NCI-H526 (cell line): ENCODE measurements at places on chromosomes 4 and X.

DNA sequence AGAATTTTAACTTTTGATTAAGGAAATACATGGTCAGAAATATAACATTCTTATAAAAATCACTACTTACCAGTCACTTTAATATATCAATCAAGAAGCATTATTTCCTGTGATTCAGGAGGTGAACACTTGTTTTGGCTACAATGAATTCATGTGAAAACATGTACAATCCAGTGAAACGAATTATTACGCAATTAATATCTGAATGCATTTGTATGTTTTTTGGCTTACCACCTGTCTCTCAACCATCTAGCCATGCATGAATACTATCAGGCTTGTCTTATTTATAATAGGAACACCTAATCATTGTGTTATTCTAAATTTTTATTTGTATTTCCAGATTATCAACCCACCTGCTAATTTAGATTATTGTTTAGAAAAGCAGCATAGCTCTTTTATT lies 44.6 kb upstream of the VCX start:
- DNase-seq, result no peak

- no peak for DNase-seq
Measured at GRCh38 chrX:2854918-2855317, 26.2 kb downstream of the GYG2 start.

DNA sequence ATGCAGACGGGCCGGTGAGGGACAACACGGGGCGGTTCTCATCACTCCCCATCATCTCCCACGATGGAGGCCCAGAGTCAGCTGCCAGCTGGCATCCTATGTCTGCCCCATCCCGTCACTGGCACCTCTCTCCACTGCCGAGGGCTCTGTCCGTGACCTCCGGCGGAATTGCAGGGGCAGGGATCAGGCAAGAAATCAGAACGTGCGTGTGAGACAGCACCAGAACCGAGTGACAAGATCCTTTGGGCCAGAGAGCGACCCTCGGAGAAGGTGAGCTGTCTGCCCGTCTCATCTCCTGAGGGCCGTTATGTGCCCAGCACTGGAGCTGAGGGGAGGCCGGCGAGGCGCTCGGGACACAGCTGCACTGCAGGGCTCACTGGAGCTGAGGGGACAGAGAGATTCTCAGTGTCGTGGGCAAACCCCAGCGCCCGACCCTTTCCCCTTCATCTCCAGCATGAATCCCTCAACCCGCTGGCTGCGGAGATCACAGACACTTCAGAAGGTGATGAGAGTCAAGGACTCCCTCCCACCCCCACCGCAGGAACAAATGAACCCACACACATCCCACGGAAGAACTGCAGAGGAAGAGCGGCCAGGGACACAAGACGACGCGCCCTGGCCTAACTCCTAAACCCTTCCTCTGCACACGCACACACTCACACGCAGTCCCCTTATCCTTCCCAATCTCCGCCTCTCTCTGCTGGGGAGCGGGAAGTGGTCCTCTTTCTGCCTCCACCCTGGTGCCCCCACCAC lies 128.7 kb downstream of the AFAP1 start:
- no peak for DNase-seq

GRCh38 chr4:11423465-11423864 lies 5.2 kb downstream of the HS3ST1 start:
- no peak for DNase-seq

- DNase-seq, result no peak
Measured at GRCh38 chrX:11781734-11782370, 23.8 kb downstream of the MSL3 start.

- no peak for DNase-seq
Measured at GRCh38 chr4:101835121-101835904, 44.8 kb downstream of the BANK1 start.

DNA sequence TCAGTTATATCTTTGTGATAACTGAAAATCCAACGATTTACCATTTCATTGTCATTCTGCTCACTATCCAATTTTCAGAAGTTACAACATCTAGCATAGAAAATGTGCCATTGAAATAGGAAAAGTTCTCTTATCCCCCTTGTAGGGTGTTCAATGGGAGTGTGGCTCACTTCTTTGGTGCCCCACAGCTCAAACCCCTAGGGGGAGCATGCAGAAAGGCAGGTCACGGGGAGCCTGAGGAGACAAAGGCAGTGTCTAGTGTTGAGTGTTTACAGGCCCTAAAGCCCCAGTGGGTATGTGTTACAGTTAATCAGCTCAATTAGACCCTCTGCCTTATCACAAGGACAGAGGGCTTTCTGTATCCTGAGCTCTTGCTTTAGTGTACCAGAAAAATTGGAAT lies 243.4 kb upstream of the GRID2 start:
- DNase-seq, result no peak

DNA sequence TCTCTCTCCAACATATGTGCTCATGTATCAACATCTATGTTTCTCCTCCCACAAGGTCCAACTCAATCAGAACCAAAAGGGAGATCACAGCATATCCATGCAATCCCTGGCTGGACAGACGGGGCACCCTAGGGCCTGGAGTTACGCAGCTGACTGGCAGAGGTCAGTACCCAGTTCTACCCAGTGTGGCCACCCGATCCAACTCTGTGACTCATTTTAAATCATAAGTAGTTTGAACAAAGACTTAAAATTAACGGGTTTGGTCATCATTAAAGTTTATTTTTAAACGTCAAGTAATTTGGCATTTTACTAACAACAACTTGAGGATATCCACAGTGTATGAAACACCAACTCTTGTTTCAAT lies 59.5 kb downstream of the APBB2 start:
- no peak for DNase-seq

GRCh38 chrX:132292793-132293192 lies 73.5 kb upstream of the RAP2C start:
- no peak for DNase-seq

- DNase-seq, result no peak
Measured at GRCh38 chrX:68428431-68428830, 4.9 kb downstream of the OPHN1 start.

GRCh38 chrX:22742174-22742573 lies 257.6 kb upstream of the DDX53 start:
- no peak for DNase-seq

DNA sequence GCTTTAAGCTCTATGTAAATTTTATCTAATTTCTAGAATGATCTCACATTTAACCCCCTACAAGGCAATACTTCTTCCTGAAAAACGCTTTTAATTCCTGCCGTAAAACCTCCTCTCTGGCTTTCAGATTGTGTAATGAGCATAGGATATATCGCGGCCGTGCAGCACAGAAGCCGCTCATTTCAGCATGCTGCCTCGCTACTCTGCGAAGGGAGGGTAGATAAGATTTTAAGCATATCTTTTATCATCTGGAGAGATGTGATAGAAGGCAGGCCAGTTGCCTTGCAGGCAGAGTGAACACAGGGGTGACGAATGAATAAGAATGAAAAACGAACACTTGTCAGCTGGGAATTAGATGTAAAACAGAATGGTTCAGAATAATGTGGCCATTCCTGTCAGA lies 265.5 kb downstream of the UNC5C start:
- DNase-seq, result no peak

- no peak for DNase-seq
Measured at GRCh38 chrX:78945186-78945912, at the start of gene P2RY10. Gene P2RY10, plus strand, starts transcription at chrX:78945391. Its CDS starts 15,130 bp downstream, at chrX:78960521.

DNA sequence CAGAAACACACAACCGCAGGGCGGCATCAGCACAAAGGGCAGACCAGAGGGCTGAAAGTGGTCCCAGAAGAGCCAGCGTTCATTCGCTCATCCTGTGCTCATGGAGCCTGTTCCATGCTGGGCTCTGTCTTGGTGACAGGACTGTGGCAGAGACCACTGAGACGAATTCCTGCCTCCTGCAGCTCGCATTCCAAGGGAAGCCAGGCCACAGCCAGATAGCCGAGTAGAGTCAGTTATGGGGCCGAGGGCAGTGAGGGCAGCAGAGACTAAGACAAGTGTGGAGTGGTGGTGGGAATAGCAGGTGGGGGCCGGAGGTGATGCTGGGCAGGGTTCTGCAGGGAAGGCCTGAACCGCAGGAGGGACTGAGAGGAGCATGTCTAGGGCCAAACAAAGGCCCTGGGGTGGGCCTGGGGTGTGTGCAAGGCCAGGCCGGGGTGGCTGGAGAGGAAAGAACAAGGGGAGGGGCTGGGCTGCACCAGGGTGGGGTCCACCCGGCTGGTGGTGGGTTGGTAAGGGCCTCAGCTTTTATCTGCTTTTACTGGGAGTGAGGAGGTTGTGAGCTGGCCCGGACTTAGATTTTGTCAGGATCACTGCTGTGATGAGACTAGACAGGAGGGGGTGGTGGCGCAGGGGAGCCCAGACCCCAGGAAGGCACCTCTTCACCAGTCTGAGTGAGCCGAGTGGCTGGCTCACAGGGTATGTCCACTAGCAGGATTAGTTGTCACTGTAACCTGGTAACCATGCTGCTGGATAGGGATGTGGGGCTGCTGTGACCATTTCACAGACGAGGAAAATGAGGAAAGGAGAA lies 6.3 kb downstream of the PSAPL1 start:
- no peak for DNase-seq

- no peak for DNase-seq
Measured at GRCh38 chr4:113006632-113007031, 42.8 kb upstream of the ANK2 start.

DNA sequence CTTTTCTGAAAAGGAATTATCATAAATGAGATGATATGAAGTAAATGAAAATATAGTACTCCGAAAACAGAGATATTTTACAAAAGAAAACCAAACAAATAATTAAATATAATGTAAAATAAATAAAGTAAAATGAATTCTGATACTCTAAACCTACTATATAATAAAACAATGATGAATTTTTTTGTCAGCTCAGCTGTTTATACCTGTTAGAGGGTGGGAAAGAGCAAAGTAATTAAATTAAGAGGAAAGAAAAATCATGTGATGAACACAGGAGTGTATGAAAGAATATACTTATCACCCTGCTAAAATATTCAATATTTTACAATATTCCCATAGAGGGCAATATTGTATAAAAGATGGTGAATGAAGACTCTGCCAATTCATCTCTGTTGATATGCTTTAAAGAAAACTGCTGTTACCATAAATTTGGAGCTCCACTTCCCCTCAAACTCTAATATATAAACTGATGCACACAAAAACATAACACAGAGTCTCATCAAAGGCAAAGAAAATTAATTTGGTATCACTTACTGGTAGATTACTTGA lies 6.5 kb upstream of the NDST4 start:
- no peak for DNase-seq

GRCh38 chr4:181234951-181235680 lies 1008.1 kb upstream of the TENM3 start:
- DNase-seq, result no peak

DNA sequence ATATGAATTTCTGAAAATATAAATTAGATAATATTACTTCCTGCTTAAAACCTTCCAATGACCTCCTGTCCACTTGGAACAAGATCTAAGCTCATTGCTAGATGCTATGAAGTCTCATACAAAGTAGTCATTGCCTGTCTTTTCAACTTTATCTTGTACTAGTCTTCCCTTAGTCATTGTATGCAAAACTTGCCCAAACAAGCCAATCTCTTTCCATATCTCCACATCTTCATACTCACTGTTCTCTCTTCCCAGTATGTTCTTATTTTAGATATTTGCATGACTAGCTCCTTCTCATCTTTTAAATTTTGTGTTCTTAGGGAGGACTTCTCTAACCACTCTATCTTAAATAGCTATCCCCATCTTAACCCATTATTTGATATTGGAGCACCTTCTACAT lies 33.9 kb upstream of the CDX4 start:
- DNase-seq, result no peak
